ENCODE measurements at places on chromosomes 7 and 10. TPM values are rescaled to one million over a fixed set of nuclear protein-coding genes. Genes with fewer than 3 reads are reported as not detected.

Gene CLRN3
- not detected for total RNA-seq

Gene KIAA1549
- total RNA-seq, result 0.35 TPM

Gene AMZ1
- 0.70 TPM for total RNA-seq

Gene OR2A7
- total RNA-seq, result 0.23 TPM

Gene GARS1
- 297 TPM for total RNA-seq

Gene ZFYVE27
- total RNA-seq, result 15.2 TPM

Gene ASIC3
- not detected for total RNA-seq

Gene SFRP4
- total RNA-seq, result 65.8 TPM

Gene MET
- 16.9 TPM for total RNA-seq

Gene AOC1
- not detected for total RNA-seq

Gene NPTX2
- total RNA-seq, result 6.0 TPM

Data from smooth muscle cell of the coronary artery (primary cell).